ENCODE measurements at places on chromosomes 13 and 19. TPM values are rescaled to one million over a fixed set of nuclear protein-coding genes. Genes with fewer than 3 reads are reported as not detected.

- no peak for DNase-seq
Observed at GRCh38 chr19:8571006-8571411, 6.2 kb downstream of the MYO1F start.

DNA sequence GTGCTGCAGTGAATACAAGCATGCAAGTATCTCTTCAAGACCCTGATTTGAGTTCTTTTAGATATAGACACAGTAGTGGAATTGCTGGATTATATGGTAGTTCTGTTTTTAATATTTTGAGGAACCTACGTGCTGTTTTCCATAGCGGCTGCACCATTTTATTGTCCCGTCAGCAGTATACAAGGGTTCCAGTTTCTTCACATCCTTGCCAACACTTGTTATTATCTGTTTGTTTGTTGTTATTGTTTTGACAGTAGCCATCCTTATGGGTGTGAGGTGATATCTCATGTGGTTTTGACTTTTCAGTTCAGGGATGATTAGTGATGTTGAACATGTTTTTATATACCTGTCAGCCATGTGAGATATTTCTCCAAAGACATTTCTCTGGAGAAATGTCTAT, 53.2 kb downstream of the TNFRSF19 start:
- DNase-seq = no peak

DNA sequence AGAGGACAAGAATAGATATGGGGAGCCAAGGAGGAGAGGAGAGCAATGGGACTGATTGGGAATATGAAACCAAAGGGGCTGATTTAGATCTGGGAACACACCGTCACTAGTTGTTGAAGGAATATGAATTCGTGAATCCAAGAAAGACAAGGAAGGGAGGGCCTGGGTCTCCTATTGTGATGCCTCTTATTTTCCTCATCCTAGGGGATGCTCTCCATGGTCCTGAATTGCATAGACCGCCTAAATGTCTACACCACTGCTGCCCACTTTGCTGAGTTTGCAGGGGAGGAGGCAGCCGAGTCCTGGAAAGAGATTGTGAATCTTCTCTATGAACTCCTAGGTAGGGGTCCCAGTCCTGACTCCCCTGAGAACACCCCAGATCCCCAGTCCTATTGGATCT, 21.5 kb downstream of the RYR1 start:
- no peak for DNase-seq

- no peak for DNase-seq
Observed at GRCh38 chr19:43682824-43683661, 13.1 kb upstream of the PLAUR start.

DNA sequence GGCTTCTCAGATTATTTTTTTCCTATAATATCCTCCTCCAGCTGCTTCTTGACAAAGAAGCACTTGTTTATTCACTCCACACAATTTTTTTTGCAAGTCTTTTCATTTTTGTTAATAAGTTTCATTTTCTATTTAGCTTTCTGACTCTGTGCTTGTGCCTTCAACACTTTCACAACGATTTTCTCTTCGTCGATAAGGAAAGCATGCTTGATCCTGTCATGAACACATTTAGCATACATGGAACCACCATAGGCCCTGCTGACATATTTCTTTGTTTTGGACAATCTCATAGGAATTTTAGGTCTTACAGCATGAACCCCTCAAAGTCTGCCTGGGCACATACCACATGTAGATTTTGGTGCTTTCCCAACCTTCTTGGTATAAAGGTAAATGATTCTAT, 346.0 kb downstream of the KCNRG start:
- no peak for DNase-seq

ALOX5AP gene
- 4.2 TPM for total RNA-seq

DNA sequence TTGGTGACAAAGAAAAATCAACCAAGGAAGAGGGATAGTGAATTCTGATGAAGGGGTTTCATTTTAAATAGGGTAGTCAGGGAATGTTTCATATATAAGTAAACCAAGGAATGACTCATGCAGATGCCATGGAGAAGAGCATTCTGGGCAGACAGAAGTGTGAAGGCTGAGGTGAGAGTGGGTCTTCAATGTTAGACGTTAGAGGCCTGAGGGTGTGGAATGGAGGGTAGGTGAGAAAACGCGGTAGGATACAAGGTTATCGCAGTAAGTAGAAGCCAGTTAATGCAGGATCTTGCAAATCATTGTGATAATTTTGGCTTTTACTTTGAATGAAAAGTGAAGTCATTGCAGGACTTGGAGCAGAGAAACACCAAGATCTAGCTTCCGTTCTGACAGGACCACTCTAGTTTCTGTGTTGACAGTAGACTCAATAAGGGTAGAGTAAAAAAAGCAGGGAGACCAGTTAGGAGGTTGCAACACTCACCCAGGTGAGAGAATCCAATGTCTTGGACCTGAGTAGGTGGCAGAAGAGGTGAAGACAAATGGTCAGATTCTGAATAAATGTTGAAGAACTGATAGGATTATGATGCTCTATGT, 225.2 kb upstream of the TMTC4 start:
- no peak for DNase-seq

DNA sequence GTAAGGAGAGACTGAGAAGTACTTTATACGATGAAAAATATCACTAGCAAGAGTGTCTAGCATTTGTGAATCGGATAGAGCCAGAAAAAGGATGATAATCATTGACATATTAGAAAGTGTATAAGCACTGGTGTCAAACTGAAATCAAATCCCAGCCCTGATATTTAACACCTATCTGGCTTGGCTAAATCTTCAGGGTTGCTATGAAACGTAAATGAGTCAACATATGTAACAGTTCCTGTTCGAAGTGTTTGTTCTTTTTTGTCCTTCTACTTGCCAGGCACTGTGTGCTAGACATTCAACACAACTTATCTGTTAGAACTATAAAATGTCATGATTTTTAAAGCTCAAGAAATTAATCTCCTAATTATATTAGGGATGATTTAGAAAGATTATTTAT, 40.8 kb downstream of the SERPINE3 start:
- DNase-seq = no peak

DNA sequence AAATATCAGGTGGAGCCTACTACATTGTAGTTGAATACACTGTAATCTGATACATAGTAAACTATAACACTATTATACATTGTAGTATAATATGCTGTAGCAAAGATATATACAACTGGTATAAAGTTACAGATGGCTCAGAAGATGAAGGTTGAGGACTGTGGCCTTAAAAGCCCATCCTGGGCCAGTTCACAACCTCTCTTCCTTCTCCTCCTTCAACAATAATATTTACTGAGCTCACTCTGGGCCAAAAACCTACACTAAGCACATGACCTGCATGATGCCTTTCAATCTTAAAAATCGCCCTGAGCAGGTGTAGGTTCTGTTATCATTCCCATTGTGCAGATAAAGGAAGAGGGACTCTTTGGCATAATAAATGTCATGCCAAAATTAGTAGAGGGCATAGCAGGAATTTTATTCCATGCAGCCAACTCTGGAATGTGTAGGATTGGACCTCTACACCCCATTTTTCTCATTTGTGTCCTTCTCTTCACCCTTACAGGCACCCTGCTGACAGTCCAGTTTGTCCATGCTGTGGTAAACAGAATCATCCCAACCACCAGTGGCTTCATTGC, 14.6 kb upstream of the SIN3B start:
- DNase-seq = no peak

- no peak for DNase-seq
Observed at GRCh38 chr13:32310134-32310706, 4.9 kb downstream of the ZAR1L start.

HSD17B14 gene
- 5.2 TPM for total RNA-seq

GRCh38 chr19:32220951-32221350, 124.5 kb upstream of the ZNF507 start:
- DNase-seq = peak; percentile 70

- DNase-seq = no peak
Observed at GRCh38 chr13:42798118-42798517, 16.7 kb downstream of the FAM216B start.

- no peak for DNase-seq
Observed at GRCh38 chr19:46840498-46840942, 10.1 kb downstream of the AP2S1 start.

DUXA gene
- not detected for total RNA-seq

TINCR gene
- 250 TPM for total RNA-seq

GRCh38 chr19:30351774-30352173, 20.4 kb upstream of the ZNF536 start:
- DNase-seq = no peak

DNA sequence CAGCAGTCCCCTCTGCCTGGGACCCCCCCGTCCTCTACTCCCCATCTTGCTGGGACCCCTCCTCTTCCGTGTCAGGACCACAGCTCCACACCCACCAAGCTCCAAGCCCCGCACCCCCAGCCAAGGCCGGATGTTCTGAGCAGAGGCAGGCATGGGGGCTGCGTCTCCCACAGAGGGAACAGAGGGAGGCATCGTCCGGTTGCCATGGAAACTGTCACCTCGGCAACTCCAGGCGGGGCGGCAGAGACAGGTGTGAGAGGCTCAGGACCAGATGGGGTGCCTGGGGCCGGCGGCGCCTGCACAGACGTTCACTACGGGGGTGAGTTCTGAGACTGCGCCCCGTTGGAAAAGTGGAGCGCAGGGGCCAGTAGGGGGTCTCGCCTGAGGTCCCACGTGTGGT, 5.4 kb downstream of the RNU6-9 start:
- DNase-seq = no peak

All from lower leg skin (tissue), 4 donors.